ENCODE measurements at places on chromosomes 1 and 21.

DNA sequence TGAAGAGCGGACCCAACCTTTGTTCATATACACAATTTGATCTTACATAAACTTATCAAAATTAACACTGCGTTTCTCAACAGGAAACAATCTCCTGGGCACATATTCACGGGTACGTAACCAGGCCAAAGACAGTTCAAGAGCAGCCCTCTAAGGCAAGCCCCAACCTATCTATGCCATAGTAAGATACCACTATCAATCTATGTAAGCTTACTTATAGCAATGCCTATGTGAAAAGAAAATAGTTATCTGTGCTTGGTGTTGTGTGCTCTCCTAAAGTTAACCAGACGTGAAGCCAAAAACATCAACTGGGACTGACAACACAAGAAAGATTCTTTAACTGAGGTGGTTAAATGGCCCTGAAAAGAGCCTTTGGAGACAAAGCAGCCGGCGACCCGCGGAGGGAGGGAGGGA is 49.4 kb upstream of the BOLA1 start:
- no peak for DNase-seq

- DNase-seq = peak; percentile 73
Observed at GRCh38 chr1:229227298-229227919, 43.5 kb upstream of the RAB4A start.

DNA sequence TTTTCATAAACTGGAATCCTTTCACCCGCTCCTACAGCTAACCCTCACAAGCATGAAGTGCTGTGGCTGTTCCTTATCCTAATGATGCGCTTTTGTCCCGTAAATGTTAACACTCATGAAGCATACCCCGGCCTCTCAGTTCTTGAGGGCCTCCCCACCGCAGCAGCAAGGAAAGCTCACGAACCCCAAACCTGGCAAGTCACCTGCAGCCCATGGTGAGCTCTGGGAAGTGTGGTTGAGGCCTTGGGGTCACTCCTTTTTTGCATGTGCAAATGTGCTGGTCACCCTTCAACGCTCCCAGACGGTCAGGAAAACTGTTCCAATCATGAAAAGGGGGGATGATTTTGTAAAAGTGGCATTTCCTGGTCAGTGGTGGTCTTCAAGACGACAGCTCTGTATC is 124.6 kb downstream of the PRDM2 start:
- no peak for DNase-seq

- DNase-seq = peak; percentile 23
Observed at GRCh38 chr1:67441183-67441582, 11.0 kb upstream of the SERBP1 start.

DNA sequence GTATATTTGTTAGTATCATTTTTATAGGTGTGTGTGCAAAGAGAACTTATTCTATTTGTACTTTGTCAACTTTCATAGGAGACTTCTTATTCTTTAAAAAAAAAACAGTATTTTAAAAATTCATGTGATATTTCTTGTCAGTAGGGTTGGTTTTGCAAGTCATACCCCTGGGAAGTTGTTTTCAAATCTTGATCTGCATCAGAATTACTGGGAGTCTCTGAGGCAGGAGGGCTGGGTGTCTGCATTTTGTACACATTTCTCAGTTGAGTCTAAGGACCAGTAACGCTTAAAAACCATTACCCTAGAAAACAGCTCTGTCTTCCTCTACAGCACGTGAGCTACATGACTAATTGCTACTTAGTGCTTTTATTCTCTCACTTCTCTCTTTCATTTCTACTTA is 76.0 kb upstream of the CTTNBP2NL start:
- no peak for DNase-seq

DNA sequence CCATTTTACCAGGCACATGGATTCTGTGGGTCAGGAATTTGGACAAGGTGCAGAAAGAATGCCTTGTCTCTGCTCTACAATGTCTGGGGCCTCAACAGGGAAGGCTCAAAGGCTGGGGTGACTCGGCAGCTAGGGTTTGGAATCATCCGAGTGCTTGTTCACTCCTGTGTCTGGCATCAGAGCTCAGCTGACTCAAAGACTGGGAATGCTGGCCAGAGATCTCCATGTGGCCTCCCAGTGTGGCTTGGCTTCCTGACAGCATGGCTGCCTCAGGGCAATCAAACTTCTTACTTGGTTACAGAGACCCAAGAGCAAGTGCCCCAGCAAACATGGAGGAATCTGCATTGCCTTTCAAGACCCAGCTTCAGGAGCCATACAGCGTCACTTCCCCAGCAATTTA is 110.5 kb downstream of the TOMM20 start:
- no peak for DNase-seq

DNA sequence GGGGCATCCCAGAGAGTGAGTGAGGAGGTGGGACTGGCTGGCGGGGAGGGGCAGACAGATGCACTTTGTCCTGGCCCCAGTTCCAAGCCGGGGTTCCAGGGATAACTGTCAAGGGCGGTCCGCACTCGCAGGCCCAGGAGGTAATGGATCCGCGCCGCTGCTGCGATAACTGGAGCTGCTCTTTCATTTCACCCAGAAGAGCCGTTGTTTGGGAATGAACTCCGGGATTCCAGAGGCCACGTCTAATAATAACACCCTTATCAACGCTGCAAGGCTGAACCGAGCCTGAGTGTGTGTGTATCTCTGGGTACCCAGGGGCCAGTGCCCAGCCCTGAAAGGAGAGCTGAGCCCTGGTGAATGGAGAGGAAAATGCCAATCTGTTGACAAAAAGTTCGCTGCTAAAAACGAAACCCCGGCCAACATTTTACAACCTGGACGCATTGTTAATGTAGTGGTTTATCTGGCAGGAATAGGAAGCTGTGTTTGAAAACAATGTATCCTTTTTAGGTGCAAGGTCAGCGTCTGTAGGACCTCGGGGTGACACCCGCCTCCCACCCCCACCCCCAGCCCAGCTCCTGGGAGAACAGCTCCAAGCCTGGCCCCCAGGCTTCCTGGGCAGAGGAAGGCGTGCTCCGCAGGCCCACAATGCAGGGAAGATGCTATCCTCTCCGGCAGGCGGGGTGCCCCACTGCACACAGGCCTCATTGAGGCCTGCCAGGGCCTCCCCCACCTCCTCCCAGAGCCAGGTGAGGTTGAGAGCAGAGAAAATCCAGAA is 119.7 kb downstream of the PROX1 start:
- DNase-seq = no peak

- DNase-seq = no peak
Observed at GRCh38 chr1:203201516-203202205, 15.2 kb upstream of the CHI3L1 start.

DNA sequence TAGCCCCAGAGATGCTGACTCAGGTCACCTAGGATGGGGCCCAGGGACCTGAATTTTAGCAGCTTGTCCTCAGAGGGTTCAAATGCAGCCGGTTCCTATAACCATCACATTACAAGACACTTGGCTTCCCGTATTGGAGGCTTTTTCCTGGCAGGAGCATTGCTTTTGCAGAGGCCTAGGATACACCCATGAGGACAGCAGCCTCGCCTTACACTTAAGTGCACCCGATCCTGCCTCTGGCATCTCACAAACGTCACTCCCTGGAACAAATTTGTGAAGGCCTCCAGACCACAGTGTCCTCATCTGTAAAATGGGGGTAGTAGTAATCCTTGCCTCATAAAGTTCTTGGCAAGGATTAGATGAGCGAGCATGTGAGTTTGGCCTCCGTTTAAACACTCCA is 130.0 kb downstream of the KAZN start:
- no peak for DNase-seq

- DNase-seq = peak; percentile 75
Observed at GRCh38 chr1:203504400-203505250, 10.7 kb downstream of the OPTC start.

- DNase-seq = no peak
Observed at GRCh38 chr1:67214420-67215174, 48.3 kb downstream of the IL23R start.

GRCh38 chr1:205172729-205173366 is 38.7 kb downstream of the DSTYK start:
- no peak for DNase-seq

DNA sequence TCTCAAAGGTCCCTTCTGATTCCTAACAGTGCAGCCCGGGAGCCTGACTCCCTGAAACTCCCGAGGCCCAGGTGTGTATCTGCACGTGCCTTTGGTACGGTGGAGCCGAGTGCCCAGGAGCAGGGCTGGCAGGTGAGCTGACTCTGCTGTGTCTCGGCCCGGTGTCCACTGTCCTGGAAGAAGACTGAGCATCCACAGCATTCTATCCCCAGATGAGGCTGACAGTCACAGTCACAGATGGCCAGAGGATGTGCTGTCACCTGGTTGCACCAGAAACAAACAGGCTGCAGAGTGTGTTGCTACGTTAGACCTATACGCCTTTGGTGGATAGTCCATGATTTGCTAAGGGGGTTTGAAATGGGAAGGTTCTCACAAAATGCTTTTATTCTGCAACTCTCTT is 9.8 kb downstream of the ETV3L start:
- no peak for DNase-seq

- no peak for DNase-seq
Observed at GRCh38 chr1:84540759-84541158, 33.5 kb downstream of the CTBS start.

DNA sequence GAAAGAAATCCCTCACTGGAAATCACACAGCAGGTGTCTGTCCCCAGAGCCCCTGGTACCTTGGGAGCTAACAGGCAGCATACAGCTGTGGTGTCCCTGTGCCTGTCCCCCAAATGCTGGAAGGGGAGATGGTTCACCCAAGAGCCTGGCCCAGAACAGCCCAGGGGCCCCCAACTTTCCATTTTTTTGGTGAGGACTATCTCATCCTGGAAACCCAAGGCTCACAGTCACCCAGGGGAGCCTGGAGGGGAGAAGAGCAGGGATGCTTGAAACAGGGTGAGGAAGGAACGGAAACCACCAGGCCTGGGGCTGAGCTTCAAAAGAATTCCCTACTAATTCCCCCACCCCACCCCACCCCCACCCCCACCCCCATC is 3.6 kb downstream of the SDC3 start:
- DNase-seq = no peak

DNA sequence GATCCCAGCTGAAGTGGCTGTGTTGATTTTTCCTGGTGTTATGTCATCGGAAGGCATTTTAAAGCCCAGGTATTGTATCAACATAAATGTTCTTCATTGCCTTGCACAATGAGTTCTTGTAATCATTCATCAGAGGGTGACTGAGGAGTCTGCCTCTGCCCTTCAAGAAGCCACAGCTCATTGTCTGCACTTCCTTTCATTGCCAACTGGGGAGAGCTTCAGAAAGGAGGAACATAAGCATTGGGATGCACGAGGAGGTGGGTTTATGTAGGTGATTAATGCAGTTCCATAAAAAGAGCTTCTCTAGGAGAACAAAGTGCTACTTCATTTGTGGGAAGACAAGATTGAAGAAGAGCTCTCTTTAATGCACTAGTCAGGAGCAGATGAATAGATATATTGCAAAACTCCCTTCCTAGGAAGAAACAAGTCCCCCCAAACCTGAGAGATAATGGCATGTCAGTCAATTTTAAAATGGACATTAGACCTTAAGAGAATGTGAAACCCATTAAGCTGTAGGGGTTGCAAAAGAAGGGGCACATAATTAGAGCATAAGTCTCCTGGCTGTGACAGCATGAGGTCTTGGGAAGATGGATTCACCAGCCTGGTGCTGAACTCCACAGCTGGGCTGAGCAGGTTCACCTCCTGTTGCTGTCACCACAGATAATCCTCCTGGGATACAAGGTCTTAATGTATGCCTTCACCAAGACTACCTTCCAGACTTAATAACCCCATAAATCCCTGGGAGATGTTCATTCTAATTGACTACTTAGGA is 124.6 kb downstream of the BACH1 start:
- DNase-seq = no peak

DNA sequence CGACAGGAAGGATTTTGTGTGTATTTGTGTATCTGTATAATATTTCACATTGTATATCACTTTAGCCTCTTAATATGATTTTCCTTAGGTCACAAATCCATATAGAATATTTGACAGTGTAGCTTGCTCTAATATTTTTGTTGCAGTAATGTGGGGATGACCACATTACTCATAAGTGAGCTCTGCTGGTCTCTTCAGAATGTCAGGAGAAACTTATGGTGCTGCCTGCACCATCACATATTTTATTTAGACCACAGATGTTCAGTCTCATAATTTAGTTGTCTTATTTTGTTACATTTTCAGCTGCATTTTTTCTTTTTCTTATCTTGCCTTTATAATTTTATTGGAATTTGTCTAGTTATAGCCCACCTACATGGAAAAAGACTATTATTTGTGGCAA is 205.3 kb downstream of the PBX1 start:
- DNase-seq = no peak

- DNase-seq = no peak
Observed at GRCh38 chr1:116722016-116722838, 32.0 kb upstream of the CD2 start.

DNA sequence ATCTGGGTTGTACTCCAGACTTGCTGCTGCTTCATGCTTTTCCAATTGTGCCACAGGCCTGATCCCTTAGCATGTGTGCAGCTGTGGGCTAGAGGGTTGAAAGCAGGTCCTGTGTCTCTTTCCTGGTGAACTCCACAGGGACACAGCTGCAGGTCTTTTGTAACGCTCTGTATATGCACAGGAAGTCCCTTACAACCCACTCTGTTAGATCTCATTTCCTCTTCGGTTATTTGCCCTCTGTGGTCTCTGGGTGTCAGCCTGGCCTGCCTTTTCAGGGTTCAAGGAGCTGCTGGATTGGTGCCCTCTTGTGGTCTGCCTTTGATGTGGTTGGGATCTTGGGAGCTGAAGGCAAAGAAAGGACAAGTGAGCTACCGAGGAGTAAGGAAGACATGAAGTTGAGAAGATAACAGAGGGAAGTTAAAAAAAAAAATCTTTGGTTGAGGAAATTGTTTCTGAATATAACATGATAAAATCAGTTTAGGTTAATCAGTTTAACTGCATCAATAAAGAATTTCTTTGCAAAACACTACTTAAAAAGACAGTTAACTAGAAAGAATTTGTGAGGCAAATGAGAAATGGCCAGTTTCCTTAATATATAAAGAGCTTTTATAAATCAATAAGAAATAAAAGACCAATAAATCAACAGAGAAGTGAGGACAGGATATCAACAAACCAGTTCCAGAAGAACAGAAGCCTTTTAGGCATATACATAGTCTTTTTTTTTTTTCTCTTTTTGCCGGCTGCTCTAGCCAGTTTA is 44.1 kb downstream of the UCK2 start:
- peak; percentile 13 for DNase-seq

GRCh38 chr1:214438530-214438929 is 112.9 kb downstream of the PTPN14 start:
- DNase-seq = no peak

All from activated CD4-positive, alpha-beta T cell treated with anti-CD3 and anti-CD28 coated beads for 24 hours (primary cell).